ENCODE measurements at places on chromosomes 3 and 15. TPM values are rescaled to one million over a fixed set of nuclear protein-coding genes. Genes with fewer than 3 reads are reported as not detected.

DNA sequence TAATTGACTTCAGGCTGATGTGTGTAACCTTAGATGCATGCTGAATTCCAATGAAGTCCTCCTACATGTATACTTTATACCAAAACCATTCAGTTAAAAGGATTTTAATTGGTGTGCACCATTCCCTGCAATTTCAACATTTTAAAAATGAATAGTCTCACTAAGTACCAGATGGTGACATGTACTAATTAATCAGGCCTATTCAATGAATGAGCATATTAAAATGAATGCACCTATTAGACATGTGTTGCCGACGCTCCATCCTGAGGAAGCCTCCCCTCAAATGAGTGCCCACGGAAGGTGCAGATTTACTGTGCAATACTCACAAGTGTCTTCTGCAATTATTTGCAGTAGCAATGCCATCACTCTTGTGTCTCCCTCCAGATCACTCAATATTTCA, 124.7 kb upstream of the TSPAN3 start:
- no peaks in the 10 kb centered on the region for H3K36me3 ChIP-seq
- DNase-seq, result no peak
- H3K4me1 ChIP-seq, result no peaks in the 10 kb centered on the region
- no peak overlapping the region for H3K27ac ChIP-seq
- no peak overlapping the region for H3K4me3 ChIP-seq

GRCh38 chr3:53778153-53778552, 68.1 kb downstream of the CHDH start:
- H3K27ac ChIP-seq, result no peak overlapping the region
- no peak for DNase-seq
- H3K4me1 ChIP-seq, result no peaks in the 10 kb centered on the region
- H3K27me3 ChIP-seq, result no peaks in the 10 kb centered on the region

GRCh38 chr3:35597490-35597889, 41.8 kb upstream of the ARPP21 start:
- no peaks in the 10 kb centered on the region for H3K27me3 ChIP-seq
- DNase-seq, result no peak
- H3K4me1 ChIP-seq, result no peaks in the 10 kb centered on the region
- no peak overlapping the region for H3K4me3 ChIP-seq
- no peak overlapping the region for H3K27ac ChIP-seq

The SEMA3G gene
- 91.2 TPM for total RNA-seq

- H3K36me3 ChIP-seq, result no peaks in the 10 kb centered on the region
- no peak overlapping the region for H3K27ac ChIP-seq
- no peaks in the 10 kb centered on the region for H3K4me1 ChIP-seq
- H3K27me3 ChIP-seq, result no peaks in the 10 kb centered on the region
Measured at GRCh38 chr15:63283126-63283525, 5.7 kb downstream of the APH1B start.

The PLA1A gene
- not detected for total RNA-seq
